ENCODE measurements at places on chromosomes 7 and 10. TPM values are rescaled to one million over a fixed set of nuclear protein-coding genes. Genes with fewer than 3 reads are reported as not detected.

The CDHR1 gene
- total RNA-seq, result 1.7 TPM

The TNPO3 gene
- 82.1 TPM for total RNA-seq

The FAM107B gene
- 143 TPM for total RNA-seq

The UBTD1 gene
- 1.9 TPM for total RNA-seq

The CTNNA3 gene
- total RNA-seq, result not detected

The DDC gene
- total RNA-seq, result not detected

The PKD2L1 gene
- total RNA-seq, result not detected

DNA sequence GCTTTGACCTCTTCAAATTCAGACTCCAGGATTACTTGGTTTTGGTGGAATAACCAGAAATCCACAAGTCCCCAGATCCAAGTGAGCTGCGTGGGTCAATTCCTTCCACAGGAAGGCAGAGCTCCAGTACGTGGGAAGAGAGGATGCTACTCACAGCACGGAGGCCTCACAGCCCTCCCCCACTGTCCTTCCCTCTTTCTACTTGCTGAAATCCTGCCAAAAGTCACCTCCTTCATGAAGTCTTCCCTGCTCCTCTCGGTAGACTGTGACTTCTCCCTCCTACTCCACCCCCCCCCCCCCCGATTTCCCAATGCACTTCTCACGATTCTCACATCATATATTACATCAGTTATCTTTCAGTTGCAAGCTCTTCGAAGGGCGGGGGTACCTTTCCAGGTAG, 12.3 kb downstream of the CAMK2G start:
- no peak for DNase-seq

GRCh38 chr7:2734751-2735571, 47.0 kb downstream of the AMZ1 start:
- no peak for DNase-seq

DNA sequence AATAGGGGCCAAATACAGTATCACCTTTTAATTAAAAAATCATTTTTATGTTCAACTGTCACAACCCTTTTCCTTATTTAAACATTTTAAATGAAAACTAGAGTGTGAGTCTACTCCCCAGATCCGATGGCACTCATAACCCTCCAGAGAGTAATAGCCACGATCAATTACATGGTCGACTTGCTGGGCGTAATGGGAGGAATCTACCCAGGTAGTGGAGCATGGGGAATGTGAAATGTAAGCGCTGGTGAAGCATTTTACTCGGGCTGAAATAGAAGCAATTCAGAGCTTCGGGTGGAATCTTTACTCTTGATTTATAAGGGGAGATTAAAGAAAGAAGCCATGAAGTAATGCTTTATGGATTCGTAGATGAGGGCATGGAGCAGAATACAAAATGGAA, 321.9 kb downstream of the ACTR3B start:
- DNase-seq, result no peak

- DNase-seq, result peak; percentile 60
Observed at GRCh38 chr10:101829561-101830315, 11.5 kb upstream of the OGA start.

DNA sequence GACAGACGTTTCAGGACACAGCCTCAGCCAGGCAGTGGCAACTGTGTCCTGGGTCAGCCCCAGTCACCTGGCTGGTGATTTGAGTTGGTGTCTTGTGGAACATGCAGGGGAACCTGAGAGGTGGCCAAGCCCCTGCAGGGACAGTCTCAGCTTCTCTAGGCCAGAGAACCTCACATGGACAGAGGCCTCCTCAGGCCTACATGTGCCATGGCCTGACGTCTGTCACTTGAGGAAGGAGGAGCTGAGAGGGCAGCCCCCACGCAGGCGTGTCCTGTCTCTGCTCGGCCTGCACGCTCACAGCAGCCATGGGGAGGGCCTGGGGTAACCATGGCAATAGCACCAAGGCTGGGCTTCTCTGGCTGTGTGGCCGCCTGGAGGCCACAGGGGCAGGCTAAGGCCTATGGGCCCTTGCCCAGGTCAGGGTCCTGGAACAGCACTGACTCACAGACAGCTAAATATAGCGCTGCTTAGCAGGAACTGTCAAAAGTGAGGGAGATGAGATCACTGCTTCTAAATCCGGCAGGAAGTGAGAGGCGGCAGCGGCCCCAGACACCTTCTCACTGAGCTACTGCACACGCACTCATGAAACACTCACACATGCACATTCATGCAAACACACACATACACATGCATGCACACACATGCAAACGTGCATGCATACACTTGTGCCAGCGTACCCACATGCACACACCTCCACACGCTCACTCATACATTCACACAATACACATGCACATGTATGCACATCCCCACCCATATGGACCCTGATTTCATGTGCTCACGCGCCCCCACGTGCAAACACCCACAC, 57.0 kb downstream of the YKT6 start:
- peak; percentile 64 for DNase-seq

DNA sequence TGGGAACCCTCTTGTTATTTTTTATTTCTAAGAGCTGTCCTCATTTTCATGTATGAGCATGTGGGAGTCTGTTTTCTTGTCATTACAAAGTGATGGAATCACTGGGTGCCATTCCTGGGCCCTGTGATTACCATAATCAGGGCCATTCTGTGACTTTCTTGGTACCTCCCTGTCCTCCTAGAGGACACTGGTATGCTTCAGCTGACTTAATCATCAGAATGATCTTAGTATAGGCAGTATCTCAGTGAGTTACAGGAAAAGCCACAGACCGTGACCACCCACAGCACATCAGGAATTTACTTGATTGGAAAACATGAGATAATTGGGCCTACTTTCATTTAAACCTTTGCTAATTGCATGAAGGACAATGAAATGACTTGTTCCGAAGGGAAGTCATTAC, 7.2 kb downstream of the NOM1 start:
- no peak for DNase-seq

GRCh38 chr7:100163006-100163531, 4.5 kb upstream of the TRAPPC14 start:
- no peak for DNase-seq

DNA sequence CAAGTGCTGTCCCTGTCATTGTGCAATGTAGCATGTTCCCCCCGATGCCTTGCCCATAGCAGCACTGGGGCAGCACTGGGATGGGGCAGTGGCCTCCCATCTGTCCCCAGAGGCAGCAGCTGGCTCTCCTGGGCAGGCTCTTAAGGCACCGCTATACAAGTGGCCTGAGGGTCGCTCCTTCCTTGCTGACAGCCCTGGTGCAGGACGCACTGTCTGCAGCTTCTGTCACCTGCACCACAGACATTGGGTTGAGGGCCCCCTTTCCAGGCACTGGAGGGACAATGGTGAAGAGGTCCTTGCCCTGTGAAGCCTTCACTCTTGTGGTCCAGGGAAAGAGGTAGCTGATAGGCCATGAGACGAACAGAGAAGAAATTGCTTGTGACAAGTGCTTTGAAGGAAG, 10.6 kb downstream of the CPSF4 start:
- no peak for DNase-seq
